ENCODE measurements at places on chromosomes 7 and 10.

DNA sequence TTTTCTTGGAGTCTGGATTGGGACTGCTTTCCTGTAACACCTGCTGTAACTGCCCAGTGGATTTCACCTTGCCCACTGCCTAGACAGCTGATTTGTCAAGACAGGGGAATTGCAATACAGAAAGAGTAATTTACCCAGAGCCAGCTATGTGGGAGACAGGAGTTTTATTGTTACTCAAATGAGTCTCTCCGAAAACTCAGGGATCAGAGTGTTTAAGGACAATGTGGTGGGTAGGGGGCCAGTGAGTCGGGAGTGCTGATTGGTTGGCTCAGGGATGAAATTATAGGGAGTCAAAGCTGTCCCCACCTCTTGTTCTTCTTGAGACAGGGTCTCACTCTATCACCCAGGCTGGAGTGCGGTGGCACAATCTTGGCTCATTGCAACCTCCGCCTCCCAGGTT, 25.2 kb upstream of the BNIP3 start:
- no peak for DNase-seq

- no peak for DNase-seq
These were observed 176.8 kb upstream of the RHOBTB1 start for GRCh38 chr10:61120805-61121204.

DNA sequence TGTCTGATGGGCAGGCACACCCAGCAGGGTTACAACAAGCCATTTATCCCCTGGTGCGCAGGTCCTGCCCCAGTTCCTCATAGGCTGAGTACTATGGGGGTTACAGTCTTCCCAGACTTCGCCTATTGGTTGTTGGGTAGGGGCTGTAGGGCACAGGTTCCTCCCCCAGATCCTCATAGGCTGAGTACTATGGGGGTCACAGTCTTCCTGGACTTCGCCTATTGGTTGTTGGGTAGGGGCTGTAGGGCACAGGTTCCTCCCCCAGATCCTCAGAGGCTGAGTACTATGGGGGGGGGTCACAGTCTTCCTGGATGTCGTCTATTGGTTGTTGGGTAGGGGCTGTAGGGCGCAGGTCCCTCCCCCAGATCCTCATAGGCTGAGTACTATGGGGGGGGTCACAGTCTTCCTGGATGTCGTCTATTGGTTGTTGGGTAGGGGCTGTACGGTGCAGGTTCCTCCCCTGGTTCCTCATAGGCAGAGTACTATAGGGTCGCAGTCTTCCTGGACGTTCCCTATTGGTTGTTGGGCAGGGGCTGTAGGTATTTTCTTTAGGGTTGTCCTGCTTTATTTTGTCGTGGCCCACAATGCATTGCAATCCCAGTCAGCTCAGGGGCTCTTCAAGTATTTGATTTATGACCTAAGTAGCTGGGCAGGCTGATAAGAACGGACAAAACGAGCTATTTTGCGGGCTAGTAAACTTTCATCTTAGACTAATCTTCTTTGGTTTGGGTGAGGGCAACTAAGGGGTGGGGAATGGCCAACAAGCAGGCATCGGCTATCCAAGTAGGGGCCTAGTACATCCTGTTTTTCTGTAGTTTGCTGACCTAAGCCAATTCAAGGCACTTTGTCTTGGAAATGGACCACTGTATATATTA, 3.4 kb downstream of the LRRC27 start:
- no peak for DNase-seq

DNA sequence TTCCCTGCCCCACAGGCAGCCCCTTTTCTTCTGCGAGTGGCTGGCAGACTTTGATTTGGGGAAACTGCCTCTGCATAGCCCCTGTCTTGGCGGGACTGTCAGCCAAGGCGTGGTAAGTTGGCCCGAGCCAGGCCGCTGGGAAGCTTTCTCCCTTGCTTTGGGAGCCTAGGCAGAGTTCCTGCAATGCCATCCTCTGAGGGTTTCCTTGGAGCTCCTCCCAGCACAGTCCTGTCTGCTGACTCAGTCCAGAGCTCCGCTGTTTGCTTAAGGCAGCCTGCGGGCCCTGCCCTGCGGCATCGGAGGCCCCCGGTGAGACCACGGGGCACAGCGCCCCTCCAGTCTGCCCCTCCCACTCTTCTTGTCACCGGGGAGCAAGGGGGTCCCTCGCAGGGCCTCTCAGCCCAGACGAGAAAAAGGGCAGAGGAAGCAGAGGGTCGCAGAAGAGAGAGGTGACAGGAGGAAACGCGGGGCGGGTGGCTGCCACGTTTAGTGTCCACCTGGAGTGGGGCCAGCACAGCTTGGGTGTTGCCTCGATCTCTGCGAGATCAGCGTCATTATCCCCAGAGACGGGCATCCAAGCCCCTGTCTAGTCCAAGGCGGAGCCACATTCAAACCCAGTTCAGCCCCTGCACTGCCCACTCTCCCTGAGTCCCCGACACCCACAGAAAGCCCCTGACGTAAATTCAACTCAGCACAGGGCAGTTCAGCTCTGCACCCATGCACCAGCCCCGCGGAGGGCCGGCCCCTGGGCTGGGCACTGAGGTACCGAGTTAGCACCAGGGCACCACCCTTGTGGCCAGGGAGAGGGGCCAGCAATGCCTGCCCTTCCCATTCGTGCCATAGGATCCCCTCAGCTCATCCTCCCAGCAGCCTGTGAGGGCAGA, 59.0 kb upstream of the CHST15 start:
- no peak for DNase-seq

DNA sequence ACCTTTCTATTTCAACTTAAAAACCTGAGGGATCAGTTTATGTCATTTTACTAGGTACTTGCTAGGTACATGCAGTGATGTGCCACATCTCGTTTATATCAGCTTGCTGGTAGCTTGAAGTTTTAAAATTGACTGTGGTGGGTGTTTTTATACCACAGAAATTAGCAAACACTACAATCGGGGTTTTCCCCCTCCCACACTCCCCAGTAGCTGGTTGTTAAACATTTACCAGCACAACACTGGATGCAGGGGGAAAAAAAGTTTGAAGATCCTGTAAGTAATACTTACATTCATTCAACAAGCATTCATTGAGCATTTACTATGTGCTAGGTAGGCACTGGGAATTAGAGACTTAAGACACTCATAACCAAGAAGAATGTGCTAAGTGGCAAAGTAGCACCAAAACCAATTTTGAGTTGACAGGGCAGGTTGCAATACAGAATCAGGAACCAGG, 32.6 kb downstream of the USP6NL start:
- no peak for DNase-seq

GRCh38 chr7:18495412-18496340, at the start of gene HDAC9:
HDAC9 (plus strand) TSS chr7:18495749; CDS start chr7:18496303, 554 bp downstream.
- DNase-seq = no peak

GRCh38 chr10:66180581-66181318, 745.1 kb upstream of the LRRTM3 start:
- DNase-seq = no peak

Measured in cortex of kidney (tissue), 1 donor.